ENCODE measurements at places on chromosomes 11 and 22.

GRCh38 chr11:80155412-80156017 is 714.7 kb upstream of the TENM4 start:
- no peak for DNase-seq

DNA sequence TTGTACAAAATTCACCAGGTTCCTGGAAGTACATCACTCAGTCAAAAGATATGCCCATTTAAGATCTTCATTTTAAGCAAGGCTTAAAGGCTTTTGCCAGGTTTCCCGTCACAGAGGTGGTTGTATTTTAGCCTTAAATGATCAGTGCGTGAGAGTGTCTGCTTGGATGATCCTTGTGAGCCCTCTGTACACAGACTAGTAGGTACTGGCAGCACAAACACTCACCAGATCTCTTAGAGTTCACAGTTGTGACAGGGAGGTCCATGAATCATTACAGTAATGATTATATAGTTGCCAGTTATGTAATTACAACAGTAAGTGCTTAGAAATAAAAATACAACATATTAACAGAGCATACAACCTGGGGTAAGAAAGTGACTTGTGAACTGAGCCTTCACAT is 84.2 kb upstream of the SLC25A18 start:
- no peak for DNase-seq

- no peak for DNase-seq
These were observed 86.7 kb downstream of the APOL5 start for GRCh38 chr22:35804421-35804820.

GRCh38 chr11:7694235-7694634 is 12.0 kb downstream of the OVCH2 start:
- no peak for DNase-seq

DNA sequence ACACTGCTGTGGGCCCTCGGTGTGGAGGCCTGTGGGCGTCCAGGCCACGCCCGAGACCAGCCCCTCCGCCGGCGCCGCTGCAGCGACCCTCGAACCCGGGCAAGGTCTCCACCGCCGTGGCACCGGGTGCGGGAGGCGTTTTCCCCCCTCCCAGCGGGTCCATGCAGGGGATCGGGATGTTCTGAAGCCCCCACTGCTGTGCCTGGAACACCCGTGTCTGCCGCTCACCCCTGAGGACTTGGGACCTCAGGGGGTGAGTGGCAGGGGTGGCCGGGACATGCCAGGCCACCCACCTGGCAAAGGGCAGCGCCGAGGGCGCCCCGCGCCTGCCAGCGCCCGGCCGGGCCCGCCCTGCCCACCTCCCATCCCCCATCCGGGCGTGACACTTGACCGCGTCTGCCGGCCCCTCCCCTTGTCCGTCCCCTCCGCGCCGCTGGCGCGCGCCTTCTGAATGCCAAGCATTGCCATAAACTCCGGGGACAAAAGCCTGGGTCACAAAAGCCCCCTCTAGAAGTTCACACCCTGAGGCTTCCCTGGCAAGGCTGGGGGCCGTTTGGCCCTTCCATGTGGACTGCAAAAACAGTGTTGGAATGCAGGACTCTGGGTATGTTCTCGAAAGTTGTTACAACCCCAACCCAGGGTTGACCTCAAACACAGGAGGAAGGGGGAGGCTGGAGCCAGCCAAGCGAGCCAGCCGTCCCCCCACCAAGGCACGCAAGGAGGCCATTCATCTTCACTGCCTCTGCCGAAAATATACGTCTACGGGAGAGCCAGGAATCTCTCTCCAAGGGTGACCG is 819 bp upstream of the KCNQ1OT1 start:
- peak; percentile 55 for DNase-seq

- peak; percentile 32 for DNase-seq
These were observed 98.7 kb downstream of the NAV2 start for GRCh38 chr11:19811380-19811779.

GRCh38 chr11:127803755-127804154 is 783.6 kb downstream of the ETS1 start:
- no peak for DNase-seq

- DNase-seq = no peak
These were observed 35.5 kb upstream of the FGF3 start for GRCh38 chr11:69854713-69855112.

- DNase-seq = no peak
These were observed 97.4 kb upstream of the IGLL5 start for GRCh38 chr22:22789922-22790845.

DNA sequence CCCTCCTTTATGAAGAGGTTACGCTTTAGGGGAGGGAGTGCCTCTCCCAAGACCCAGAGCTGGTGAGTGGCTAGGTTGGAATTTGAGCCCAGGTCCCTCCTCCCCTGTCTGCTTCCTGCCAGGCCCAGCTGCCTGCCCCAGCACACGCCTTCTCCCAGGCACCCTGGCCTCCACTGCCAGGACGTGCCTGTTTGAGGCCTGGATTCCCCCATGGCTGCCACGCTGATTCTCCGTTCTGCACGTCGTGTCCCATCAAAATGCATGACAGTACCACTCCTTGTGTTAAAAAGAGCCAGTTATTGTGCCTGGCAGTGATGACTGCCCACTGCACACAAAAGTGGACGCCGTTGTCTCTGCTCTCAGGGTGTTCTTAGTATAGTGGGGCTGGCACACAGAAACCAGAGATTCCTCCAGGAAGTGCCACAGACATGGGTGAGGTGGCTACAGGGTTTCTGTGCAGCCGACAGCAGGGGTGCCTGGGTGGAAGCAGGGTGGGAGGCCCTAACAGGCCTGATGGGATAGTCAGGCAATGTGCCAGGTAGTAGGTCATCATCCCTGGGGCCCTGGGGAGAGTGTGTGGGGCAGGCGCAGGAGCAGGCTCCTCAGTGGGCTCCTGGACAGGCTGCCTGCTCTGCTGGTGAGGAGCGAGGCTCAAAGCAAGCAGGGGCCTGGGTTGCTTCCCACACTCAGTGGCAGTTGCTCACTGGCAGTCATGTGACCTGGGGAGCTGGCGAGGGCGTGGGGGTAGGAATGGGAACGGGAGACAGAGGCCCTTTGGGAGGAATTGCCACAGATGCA is 24.2 kb downstream of the MED15 start:
- peak; percentile 84 for DNase-seq

DNA sequence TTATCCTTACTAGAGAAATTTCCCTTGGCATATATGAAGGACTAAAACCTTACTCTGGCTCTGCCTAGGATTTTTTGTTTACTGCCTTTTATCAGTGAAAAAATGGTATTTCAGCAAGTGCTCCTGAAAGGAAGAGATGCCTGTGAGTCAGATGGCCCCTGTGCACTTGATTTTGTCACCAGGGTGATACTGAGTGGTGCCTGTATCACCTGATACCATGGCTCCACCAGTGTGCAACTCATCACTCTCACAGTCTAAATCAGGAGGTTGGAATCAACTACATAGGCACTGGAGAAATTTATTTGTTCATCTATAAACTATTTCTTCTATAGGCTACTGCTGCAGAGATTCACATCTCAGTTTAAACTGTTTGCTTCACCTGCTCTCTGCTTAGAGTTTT is 43.2 kb downstream of the F2 start:
- no peak for DNase-seq

DNA sequence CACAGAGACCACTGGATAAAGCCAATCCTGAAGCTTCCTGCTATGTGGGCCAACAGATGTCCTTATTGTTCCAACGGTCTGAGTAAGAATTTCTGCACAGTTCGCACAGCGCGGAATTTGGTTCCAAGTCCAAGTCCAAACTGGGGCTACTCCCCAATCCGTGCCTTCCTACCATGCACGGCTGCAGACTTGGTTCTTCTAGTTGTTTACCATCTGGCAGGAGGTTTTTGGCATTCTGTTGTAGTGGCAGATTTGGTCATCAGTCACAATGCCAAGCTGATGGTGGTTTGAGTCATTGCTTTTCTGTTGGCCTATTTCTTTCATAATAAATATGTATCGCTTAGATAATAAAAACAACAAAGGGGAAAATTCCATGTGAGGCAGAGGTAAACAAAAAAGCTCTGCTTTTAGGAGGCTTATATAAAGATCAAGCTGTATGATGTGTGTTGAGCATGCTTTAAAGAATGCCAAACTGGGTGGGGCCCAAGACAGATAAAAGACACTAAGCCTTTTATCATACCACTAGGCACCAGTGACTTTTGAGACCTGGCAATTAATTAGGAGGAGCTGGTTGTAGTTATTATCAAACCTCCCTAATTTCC is 52.5 kb upstream of the SYN3 start:
- DNase-seq = no peak

DNA sequence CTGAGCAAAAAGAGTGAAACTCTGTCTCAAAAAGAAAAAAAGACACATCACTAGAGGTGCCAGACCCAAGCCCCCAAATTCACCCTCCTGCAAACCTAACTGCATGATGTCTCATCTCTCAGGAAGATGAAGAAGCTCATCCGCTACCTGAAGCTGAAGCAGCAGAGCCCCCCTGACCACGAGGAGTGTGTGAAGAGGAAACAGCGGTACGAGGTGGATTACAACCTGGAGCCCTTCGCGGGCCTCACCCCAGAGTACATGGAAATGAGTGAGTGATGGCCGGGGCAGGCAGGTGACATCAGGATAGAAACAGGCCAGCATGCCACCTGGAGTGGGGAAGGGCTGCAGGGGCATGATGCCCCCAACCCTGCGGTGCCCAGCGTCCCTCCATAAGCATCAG is 36.0 kb upstream of the FADD start:
- no peak for DNase-seq

DNA sequence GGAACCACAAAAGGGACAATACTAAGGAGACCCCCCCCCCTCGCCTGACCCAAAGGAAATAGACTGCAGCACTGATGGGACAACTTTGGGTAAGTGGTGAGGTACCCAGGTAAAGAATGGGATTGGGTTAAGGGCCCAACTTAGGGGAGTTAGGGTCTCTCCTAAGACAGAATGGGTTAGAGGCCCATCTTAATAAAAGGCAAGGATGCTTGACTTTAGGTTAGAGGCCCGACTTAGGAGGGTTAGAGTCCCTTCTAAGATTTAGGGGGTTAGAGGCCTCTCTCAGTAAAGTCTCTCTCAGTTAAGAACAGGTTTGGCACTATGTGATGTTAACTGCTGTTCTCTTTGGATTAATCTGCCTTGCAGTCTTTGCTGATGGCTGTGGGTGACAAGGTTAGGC is 41.0 kb upstream of the DBX1 start:
- no peak for DNase-seq

DNA sequence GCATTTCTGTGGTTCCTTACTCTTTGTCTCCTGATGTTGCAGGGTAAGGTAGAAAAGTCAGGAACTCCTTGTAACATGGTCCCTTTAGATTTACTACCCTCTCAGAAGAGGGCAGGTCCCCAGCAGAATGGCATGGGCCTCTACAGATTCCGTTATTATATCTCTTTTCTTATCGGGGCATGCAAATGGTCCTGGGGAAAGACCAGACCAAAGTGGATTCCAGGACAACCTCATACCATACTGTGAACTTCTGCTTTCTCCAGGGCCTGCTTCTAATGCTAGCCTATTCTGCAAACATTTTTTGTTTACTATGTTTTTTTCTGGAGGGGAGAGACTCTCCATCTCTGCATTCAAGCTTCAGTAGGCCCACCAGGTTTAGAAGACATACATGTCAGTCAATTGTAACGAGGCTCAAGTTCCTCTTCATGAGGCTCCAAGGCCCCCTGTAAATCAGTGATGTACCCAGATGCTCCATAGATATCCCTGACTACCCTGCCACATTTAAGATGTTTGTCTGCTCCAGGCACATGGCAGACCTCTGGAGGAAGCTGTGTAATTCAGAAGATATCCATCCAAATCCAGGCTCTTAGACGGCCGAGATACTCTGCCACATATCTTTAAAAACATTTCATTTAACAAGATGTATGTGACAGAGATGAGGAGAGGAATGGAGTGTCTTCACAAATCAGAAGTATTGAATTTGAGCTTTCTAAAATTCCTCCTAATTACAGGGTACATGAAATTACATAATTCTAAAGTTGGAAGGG is 8.5 kb upstream of the ME3 start:
- DNase-seq = no peak

DNA sequence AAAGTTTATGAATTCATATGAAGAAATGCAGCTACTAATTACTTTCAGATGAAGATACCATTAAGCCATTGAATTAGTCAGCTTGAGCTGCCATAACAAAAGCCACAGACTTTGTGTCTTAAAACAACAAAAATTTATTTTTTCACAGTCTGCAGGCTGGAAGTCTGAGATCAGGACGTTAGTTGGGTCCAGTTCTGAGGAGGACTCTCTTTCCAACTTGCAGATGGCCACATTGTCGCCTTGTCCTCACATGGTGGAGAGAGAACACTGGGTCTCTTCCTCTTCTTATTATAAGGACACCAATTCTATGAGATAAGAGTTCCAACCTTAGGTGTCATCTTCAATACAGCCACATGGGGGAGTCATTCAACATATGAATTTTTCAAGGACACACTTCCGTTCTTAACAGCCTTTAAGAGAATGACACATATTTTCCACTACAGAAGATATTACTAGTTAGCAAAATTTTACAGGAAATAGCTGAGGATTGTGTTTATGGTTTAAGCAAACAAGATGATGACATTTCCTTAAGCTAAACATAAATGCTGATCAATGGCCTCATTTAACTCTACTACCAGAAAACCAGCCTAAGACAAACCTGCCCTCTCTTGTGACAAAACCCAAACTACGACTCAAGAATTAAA is 56.0 kb downstream of the DCUN1D5 start:
- DNase-seq = peak; percentile 54

- DNase-seq = no peak
These were observed 9.9 kb downstream of the IL10RA start for GRCh38 chr11:117996058-117996457.

DNA sequence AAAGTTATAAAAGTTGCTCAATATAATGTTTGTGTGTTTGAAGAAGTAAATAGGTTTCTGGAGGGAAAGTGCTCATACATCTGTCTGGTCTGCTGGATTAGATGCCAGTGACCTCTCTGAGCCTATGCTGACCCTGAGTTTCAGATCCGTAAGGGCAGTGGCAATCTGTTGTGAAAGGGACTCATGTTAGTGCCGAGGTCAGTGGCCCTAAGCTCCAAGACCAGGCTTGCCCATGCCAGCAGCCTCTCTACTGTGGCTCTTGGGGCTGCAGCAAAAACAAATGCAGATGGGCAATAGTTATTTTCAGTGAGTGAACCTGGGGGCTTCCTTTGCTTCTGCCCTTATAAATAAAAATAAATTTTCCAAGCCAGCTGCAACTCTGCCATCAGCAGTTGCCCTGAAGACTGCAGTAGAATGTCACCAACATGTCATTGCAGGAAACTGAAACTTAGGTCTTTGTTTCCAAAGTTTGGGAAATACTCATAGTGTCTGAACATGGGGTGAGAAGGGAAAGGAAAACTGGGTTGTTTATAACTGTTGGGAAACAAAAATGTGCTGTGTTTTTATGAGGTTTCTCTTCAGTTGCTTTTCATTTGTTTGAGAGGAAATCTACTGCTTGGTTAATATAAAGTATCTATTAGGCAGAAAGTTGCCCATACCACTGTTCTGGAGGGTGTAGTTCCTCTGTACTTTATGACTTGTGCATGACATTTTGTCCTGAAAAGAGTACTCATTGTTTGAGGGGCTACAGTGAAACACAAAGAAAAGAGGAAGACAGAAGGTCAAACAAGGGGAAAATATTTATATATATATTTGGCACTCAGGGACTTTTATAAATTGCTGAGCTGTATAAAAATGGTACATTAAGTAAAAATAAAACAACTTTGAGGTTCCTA is 9.5 kb upstream of the MS4A4E start:
- DNase-seq = no peak

- no peak for DNase-seq
These were observed 7.2 kb downstream of the CCS start for GRCh38 chr11:66600219-66600618.

All from lung microvascular endothelial cell (primary cell).